ENCODE measurements at places on chromosomes 7 and 10.

DNA sequence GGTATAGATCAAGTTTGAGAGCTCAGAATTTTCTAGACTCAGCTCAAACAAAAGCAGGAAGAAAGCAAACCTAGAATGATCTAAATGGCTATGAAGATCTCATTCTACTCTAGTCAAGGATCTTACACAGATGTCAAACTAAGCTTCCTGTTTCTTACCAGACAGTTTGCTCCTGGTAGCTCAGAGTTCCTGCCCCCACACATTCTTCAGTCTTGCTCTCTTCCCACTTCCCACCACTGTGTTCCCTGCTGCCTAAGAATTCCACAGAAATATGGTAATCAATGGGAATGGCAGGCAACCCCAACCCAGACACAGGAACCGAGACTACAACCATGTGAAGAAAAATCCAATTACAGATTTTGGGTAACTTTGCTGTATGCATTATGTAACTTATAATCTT, 133.4 kb upstream of the PTN start:
- DNase-seq = no peak

DNA sequence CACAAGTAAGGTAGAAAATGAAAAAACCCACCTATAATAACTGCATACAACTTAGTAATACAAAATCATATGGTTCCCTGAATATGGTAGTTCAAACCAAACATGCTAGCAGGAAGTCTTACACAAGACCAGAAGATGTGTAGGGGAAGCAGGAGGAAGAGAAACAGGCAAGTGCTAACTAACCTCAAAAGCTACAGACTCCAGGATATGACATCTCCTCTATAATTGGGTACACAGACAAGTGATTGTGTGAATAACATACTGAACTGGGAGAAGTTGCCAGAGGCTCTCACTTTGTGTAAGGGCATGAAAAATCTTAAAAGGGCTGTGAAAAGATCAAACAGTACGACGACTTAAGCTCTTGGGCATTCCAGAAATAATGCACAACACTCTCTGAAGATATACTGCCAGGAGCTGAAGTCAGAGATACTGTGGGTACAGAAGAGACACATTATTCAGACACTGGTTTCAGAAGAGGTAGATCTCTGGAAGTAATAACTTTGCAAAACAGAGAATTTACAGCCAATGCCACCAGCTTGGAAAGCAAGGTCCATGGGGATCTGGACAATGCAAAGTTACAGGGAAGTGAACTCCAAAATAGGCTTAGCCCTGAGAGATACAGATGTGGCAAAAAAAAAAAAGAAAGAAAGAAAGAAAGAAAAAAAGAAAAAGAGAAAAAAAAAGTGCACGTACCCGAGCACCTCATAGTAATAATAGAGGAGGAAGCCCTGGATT, 767.2 kb downstream of the TNS3 start:
- DNase-seq = no peak

GRCh38 chr10:63819753-63820329, 298.6 kb downstream of the REEP3 start:
- DNase-seq = no peak

DNA sequence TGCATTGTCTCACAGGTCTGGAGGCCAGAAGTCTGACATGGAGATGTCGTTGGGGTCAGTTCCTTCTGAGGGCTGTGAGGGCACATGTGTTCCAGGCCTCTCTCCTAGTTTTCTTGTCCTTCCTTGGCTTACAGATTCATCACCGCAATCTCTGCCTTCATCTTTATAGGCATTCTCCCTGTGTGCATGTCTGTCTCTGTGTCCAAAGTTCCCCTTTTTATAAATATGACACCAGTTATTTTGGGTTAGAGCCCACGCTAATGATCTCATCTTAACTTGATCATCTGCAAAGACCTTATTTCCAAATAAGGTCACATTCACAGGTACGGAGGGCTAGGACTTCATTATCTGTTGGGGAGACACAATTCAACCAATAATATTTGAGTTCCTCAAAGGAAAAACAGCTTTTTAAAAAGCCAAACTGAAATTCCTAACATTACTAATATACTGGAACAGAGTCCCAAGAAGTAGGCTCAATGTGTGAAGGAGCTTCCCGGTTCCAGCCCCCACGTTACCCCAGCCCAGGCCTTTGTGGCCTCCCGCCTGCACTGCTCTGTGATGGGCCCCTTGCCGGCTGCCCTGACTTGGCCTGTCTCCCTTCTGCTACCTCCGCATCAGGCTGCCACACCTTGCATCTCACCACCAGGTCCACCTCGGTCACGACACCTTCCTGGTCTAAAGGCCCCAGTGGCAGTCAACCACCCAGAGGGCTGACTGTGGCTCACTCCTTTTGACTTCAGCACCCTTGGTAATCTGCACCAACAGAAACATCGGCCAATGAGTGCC, 142.7 kb downstream of the KCNMA1 start:
- DNase-seq = no peak

DNA sequence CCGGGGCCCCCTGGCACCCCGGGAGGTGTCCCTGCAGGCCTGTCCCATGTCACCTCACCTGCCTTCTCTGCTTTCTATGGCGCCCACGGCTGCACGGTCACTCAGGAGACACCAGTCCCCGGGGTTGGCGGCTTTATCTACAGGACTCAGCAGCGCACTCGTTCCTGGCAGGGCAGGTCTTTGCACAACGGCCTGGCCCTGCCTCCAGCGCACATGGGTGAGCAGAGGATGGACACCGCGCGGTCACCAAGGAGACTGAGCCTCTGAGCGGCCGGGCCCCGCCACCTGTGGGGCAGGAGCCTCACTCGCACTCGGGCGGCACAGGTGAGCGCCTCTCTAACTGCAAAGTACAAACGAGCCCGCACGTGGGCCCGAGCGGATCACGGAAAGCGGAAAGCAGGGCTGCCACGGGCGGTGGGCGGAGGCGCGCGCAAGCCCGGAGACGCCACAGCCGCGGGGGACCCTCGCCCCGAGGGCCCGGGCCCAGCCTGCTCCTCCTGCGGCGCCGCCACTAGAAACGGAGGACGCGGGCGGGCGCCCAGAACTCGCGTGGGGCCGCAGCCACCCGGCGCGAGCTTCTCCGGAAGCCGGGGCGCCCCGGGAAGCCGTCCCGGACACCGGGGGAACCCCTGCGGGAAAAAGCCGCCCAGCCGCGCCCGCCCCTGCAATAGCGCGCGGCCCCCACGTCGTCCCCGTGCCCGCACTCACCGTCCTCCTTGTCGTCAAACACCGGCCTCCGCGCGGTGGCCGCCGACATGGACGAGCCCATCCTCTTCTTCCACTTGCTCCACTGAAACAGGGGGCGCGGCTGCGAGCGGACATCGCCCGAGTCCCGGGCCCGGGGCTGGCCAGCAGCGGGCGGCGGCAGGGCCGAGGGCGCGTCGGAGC, 642 bp downstream of the STK32C start:
- DNase-seq = peak; percentile 26

GRCh38 chr7:142468871-142469665, 211.2 kb upstream of the PRSS58 start:
- no peak for DNase-seq

DNA sequence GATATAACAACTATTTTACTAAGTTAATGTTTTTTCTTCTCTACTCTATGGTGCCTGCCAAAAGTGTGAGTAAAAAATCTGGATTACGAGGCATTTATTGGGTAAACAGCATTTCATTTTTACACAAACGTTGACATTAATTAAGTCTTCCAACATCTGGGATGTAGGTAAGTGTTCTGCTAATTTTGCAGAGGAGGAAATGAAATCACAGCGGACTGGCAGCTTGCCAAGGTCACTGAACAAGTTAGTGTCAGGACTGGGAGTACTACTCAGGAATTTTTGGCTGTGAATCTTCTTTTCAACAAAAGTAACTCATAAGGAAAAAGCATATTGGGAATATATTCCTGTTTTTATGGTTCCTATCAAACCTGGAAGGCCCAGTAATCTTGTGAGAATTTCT, 612.1 kb upstream of the FZD8 start:
- no peak for DNase-seq

- DNase-seq = no peak
Observed at GRCh38 chr10:112490545-112490944, 43.5 kb downstream of the VTI1A start.

DNA sequence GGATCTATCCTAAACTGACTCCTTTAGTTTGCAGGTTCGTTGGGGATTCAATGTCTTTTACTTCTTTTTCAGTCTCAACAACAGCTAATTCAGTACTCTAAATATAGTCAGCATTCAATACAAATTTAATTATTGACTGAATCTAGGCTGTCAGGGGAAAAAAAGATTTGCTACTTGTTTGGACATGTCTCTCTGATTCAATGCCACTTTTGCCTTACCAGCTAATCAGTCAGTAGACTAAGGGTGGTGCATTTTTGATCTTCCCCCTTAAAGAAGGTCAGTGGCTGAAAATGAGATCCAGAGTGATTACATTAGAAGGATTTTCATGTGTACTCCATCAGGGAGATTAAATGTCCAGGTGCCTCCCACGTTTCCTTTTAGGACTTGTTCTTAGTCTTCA, 145.1 kb downstream of the C1GALT1 start:
- no peak for DNase-seq

DNA sequence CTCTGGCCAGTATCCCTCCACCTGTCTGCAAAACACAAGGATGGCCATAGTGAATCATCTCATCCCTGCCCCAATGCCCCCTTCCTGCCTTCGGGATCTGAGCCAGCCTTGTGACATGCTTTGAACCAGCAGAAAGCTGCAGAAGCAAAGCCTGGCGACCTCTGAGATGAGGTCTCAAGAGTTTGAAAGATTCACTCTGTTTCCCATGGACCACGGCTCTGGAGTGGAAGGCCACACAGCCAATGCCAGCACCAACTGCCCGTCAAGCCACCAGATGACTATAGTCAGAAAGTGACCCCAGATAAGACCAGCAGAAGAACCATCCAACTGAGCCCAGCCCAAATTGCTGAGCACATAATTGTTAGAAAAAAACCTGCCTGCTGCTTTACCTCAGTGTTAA, 193.9 kb upstream of the PPP2R2D start:
- no peak for DNase-seq

DNA sequence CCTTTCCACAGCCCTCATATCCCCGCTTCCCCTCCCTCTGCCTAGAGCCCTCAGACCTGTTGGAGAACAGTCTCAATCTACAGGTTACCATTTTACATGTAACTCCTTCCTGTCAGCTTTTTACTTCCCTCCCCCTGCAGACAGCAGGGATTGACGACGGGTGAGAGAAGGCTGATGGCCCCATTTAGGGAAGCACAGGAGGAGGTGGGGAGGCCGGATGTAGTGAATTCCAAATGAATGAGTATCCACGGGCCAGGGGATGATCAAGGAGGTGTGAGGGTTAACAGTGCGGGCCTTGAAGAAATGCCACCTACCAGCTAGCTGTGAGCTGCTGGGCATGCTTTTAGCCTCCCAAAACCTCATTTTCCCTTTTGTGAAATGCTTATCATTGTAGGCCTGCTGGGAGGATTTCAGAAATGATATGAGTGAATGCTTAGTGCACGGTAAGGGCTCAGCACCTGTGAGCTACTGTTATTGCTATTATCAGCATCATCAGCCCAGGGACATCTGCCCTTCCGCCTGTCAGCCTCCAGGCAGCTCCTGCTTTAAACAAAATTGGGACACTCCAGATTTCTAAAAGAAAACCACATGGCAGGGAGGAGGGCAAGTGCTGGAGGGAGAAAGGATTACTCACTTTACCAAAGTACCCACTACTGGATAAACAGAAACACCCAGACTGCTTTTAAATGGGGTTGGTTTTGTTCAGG, 6.5 kb upstream of the NANOS1 start:
- no peak for DNase-seq

DNA sequence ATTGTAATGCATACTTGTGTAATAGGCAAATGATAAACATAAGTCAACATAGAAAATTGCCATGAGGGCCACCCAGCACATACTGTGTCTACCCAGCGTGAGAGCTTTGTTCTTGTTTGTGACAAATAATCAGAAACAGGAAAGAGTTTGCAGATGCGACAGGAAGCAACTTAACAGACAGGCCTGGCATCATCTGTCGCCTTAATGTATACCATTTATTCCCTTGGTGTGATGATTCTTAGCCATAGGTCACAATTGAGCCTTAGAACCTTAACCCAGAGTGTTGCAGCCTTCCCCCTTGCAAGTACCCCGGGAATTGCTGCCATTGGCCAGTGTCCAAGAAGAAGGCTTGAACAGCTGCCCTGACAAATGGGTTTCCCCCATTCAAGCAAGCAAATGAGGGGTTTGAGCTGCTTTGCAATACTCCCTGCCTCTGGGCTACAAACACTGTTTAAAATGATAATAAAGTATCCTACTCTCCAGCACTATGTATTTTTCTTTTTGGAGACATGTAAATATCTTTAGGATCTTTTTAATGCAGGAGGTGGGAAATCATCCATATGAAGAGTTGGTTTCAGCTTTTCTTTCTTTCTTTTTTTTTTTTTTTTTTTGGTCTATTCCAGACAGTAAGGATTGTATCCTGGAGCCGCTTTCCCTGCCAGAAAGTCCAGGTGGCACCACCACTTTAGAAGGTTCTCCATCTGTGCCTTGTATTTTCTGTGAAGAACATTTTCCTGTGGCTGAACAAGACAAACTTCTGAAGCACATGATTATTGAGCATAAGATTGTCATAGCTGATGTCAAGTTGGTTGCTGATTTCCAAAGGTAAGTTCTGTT, 80.0 kb downstream of the ZNF277 start:
- DNase-seq = no peak

DNA sequence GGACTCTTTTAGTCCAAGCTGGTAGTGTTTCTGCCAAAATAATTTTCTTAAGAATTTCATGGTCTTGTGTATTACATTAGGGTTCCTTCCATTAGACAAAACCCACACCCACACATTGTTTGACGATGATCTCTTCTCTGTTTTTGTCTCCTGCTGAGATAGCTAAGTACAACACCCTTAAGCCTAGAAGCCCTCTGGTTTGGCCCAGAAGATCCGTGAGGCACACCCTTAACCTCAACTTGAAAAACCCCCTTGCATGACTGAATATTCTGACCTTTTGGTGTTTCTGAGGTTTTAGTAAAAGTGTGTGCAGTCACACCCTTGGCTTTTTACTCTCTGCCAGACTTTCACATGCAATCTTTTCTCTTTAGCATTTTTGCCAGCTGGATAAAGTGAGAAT, 29.3 kb upstream of the ERCC6 start:
- DNase-seq = no peak

DNA sequence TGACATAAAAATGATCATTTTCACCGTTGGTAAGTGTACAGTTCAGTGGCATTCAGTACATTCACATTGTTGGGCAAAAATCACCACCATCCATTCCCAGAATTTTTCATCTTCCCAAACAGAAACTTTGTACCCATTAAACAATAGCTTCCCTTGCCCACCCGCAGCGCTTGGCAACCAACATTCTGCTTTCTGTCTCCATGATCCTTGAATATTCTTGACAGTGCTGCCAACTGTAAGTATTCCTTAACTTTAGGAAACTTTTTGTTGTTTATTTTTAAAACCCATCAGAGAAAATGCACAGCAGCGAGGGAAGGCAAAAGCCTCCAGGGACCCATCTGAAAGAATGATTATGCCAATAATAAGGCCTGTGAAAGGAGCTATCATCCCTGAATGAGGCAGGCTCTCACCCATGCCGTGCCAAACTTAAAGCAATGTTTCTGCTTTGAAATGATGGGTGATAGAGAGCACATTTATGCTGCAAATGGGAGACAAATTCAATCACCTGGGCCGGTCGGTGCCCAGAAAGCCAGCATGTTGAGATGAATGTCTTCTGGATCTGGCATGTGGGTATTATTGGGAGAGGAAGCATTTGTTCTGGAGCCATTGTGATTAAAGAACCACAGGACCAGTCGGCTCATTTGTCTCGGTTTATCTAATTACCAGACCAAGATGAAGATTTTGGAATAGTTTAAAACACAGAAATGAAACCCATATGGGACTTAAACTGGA, 202.1 kb upstream of the NPVF start:
- no peak for DNase-seq
